ENCODE measurements at places on chromosomes 12 and 14.
A peak's percentile ranks its signal among the peaks of the same experiment; 100 is the strongest.

DNA sequence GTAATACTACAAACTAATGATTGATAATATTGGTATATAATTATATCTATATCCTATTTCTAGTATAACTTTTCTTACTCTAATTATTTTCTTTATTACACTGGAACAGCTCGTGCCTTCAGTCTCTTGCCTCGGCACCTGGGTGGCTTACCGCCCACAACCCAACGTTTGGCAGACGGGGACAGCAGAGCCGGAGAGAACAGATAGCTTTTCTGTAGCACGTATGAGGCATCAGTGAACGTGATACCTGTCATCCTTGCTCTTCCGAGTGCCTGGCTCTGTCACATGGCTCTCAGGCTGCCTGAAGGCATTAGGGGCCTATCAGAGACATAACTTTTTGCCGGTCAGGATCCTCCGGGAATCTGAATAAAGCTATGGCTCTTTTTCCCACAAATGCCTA is 5.5 kb downstream of the PUS1 start:
- peaks cover 2% of the 10 kb centered on the region for H3K36me3 ChIP-seq
- H3K4me1 ChIP-seq: no peaks in the 10 kb centered on the region
- H3K27ac ChIP-seq: no peak overlapping the region

GRCh38 chr14:88727057-88727456 is 65.7 kb downstream of the EML5 start:
- no peaks in the 10 kb centered on the region for H3K27me3 ChIP-seq
- H3K27ac ChIP-seq: no peak overlapping the region
- H3K4me3 ChIP-seq: no peak overlapping the region
- no peak for DNase-seq
- H3K4me1 ChIP-seq: no peaks in the 10 kb centered on the region

DNA sequence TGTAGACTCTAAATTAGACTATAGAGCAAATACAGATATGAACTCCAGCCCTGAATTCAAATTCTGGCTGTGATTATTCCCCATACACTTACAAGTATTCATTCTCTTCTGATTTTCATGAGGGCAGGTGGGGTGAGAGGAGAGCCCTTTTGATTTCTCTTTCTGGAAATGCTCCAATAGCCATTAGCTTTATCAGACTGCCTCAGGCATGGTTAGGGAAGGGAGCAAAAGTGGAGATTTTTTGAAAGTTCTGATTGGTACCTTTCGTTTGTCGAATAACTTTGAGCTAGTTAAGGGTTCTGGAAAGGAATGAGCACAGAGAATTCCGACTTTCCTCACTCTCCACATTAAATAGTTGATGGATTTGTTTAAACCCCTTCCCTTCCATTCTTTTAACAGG is 7.8 kb downstream of the HOXC5 start:
- no peak overlapping the region for H3K27ac ChIP-seq
- no peaks in the 10 kb centered on the region for H3K27me3 ChIP-seq
- no peaks in the 10 kb centered on the region for H3K36me3 ChIP-seq
- no peak for DNase-seq
- H3K4me1 ChIP-seq: no peaks in the 10 kb centered on the region

DNA sequence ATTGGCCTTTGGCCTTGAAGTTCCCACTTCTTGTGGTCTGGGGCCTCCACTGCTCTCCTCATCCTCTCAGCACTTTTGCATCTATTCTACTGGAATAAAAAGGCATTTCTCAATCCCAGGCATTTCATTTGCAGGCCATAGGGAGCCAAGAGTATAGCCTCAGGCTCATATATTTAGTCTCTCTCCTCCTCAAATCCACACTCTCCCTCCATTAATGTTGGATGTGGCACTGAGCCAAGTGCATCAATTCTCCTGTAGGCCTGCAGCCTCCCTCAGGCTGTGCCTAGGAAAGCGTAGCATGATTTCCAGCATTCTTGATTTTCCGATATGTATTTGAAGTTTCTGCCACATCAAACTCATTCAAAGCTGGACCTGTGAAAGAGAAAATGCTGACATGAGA is 211.5 kb upstream of the CPNE8 start:
- H3K4me1 ChIP-seq: no peaks in the 10 kb centered on the region
- no peak overlapping the region for H3K27ac ChIP-seq
- H3K36me3 ChIP-seq: no peaks in the 10 kb centered on the region
- DNase-seq: no peak
- no peak overlapping the region for H3K4me3 ChIP-seq
- no peaks in the 10 kb centered on the region for H3K27me3 ChIP-seq

- DNase-seq: no peak
- H3K27ac ChIP-seq: no peak overlapping the region
- H3K4me1 ChIP-seq: no peaks in the 10 kb centered on the region
- H3K27me3 ChIP-seq: no peaks in the 10 kb centered on the region
- H3K4me3 ChIP-seq: no peak overlapping the region
- H3K36me3 ChIP-seq: no peaks in the 10 kb centered on the region
Measured at GRCh38 chr12:92324849-92325500, 179.3 kb upstream of the BTG1 start.

GRCh38 chr12:1619587-1619986 is 9.4 kb upstream of the WNT5B start:
- no peaks in the 10 kb centered on the region for H3K27me3 ChIP-seq
- no peak overlapping the region for H3K27ac ChIP-seq
- H3K4me1 ChIP-seq: no peaks in the 10 kb centered on the region
- no peaks in the 10 kb centered on the region for H3K36me3 ChIP-seq
- DNase-seq: peak; percentile 81
- H3K4me3 ChIP-seq: no peak overlapping the region

DNA sequence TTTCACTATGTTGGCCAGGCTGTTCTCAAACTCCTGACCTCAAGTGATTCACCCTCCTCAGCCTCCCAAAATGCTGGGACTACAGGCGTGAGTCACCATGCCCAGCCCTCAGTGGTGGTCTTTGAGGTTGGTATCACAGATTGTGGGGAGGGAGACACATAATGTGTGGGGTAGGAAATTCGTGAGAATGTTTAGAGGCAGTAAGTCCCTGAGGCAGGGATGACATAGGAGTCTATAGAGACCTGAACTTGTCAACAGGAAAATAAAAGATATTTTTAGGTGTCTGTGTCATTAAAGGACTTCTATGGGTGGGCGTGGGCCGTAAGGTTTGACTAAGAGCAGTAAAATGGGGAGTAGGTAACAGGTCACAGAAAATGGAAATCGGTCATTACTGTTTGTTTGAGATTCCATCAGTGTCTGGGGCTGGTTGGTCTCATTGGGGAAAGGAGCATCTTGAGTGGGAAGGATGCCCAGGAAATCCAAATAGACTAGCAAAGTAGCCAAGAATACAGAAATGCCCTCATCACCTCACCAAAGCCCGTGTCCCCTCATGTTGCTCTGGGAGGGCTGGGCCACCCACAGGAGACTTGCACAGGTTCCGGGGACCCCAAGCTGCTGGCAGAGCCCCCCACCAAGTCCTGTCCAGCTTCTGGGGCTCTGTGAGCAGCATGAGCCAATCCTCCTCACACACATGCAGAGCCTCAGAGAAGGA is 63.6 kb upstream of the BCL2L14 start:
- H3K27ac ChIP-seq: no peak overlapping the region
- H3K27me3 ChIP-seq: no peaks in the 10 kb centered on the region
- no peak for DNase-seq
- H3K4me1 ChIP-seq: no peaks in the 10 kb centered on the region
- no peaks in the 10 kb centered on the region for H3K36me3 ChIP-seq
- no peak overlapping the region for H3K4me3 ChIP-seq

DNA sequence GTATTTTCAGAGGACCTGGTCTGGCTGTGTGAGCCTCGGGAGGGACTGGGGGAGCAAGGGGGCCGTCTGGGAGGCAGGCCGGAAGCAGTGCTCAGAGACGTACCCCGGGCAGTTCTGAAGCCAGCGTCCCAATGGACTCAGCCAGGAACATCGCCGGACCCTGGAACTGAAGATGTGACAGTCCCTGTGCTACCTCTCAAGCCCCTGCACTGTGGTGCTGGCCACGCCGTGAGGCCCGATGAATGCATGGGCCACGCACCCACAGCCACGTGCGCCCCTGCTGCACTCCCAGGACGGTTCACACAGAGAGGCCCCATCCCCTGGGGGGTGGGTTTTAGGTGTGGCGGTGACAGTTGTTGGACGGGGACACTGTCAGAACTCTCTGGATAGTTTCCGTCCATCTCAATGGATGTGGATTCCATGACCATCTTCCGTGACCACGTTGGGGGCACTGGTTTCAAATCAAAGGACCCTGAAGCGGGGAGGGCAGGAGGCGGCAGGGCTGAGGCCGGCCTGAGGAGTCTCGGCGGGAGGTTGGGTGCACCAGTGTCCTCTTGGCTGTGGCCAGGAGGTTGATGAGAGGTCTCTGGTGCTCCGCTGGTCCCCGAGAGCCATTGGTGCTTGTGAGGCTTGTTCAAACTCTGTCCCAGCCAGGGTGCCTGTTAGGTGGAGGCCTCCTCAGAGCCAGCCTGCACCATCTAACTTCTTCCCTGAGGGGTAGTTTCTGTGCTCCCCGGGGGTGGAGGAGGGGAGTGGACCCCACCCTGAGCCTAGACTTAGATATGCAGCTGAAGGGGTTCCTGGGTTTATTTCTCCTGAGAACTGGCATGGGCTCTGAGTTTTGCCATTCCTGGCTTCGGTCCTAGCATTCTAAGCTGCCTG is 36.3 kb upstream of the TSPAN9 start:
- H3K4me3 ChIP-seq: no peak overlapping the region
- no peaks in the 10 kb centered on the region for H3K4me1 ChIP-seq
- H3K27me3 ChIP-seq: no peaks in the 10 kb centered on the region
- peak; percentile 70 for DNase-seq
- H3K27ac ChIP-seq: no peak overlapping the region
